ENCODE measurements at places on chromosomes 1 and 21.

DNA sequence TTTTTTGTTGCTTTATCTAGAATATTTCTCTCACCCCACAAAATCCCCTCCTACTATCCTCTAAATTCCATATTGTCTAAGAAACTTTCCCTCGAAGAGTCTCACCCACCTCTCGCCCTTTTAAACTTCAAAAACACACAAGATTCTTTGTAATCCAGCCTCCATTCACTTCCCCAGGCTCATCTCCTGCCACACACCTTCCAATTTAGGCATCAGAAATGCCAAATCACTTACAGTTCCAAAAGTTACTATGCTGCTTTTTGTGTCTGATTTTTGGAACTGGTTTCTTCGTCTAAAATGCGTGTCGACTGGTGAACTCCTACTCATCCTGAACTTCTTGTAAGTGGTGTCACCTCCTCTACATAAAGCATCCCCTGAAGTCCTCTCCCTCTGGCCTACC is 482.4 kb upstream of the CAMK1G start:
- DNase-seq = no peak

GRCh38 chr1:181635110-181635509 is 151.8 kb downstream of the CACNA1E start:
- no peak for DNase-seq

- no peak for DNase-seq
These were observed 4.1 kb downstream of the GPSM2 start for GRCh38 chr1:108880850-108881249.

- DNase-seq = no peak
These were observed 112.3 kb downstream of the TM2D1 start for GRCh38 chr1:61612602-61613001.

DNA sequence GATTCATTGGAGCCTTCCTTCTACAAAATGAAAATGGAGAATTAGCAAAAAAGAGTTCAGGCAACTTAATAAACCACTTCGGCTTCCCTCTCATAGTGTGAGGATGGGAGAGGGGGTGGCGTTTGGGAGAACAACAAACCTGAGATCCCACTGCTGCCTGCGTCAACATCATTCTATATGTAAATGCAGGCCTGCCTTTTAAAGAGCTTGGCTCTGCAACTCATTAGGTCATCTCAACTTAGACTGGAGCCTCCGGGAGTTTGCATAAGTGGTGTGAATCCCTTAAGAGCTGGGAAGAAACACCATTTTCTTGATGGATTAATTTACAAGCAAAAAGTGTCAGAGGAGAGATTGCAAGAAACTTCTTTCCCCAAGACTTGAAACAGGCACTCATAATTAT is 127.6 kb upstream of the DAB1 start:
- no peak for DNase-seq

DNA sequence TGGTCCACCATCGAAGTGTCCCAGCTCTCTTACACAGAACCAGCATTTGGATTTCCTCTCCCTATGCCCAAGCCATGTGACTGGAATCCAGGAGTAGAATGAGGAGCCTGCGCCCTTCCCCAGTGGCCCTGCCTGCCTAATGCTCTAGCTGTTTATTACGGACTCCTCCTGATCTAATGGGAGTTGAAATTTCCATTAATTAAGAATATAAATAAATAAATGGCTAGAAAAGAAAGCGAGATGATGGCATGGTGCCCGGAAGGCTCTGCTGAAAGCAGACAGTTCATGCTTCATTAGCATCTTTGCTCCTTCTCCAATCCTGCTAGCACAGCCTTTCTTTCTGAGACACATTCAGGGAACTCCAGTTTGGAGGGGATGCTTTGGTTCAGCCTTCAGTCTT is 216.2 kb downstream of the SEC16B start:
- DNase-seq = no peak

DNA sequence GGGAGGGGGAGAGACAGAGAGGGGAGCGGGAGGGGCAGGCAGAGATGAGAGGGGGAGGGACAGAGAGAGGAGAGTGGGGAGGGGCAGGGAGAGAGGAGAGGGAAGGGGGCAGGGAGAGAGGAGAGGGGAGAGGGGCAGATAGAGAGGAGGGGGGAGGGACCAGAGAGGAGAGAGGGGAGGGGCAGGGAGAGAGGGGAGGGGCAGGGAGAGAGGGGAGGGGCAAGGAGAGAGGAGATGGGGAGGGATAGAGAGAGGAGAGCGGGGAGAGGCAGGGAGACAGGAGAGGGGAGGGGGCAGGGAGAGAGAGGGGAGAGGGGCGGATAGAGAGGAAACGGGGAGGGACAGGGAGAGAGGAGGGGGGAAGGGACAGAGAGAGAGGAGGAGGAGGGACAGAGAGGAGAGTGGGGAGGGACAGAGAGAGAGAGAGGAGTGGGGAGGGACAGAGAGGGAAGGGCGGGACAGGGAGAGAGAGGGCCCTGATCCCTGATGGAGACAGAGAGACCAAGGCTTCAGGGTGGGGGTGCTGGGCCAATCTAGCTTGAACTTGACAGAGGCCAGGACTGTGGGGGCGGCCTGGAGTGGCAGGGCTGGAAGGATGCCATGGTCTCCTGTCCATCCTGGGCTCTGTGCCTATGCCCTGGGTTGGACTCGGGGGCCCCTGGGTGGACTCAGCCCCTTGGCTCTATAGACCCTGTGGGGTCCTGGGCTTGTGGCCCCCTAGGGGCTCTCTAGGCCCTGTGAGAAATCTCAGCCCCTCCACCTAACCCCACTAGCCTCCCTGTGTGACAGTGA is 43.6 kb downstream of the DMRTB1 start:
- DNase-seq = no peak
